Stimulated activated CD8-positive, alpha-beta memory T cell treated with anti-CD3 and anti-CD28 coated beads, Interleukin-12 subunit alpha, Interleukin-12 subunit beta, amount 100 ng/mL, for 1 hour (primary cell): ENCODE measurements at places on chromosomes 2 and 18.

DNA sequence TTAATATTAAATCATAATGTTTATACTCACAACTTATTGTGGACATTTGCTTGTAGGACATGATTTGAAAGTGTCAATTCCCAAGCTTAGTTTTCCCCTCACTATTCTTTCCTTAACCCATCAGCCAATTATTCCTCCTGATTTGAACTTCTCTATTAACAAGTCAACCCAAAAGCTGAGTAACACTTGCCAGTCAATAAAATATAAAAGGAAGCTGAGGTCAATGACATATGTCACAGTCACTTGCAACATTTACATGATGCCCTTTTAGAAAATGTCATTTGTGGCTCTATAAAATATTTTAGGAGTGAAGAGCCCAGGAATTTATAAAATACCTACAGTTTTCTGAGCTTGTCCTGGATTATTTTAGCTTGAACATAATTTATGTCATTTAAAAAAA, 7.2 kb downstream of the CCDC68 start:
- DNase-seq: no peak

DNA sequence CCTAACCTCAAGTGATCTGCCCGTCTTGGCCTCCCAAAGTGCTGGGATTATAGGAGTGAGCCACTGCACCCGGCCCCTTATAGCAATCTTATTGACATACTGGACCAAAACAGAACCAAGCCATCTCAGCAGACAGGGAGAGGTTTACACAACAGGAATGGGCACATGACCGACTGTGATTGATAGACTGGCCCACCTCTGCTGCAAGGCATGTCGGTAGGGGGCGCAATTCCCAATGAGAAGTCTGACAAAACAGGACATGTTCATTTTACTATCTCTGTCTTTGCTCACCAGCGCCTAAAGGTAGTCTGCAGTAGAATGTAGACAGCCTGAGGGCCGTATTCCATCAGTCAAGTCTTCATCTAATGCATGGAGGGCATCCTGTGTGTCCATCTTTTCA, 2.0 kb downstream of the LYPD6B start:
- peak; percentile 24 for DNase-seq

GRCh38 chr2:142755191-142755590, 122.3 kb upstream of the KYNU start:
- DNase-seq: no peak

DNA sequence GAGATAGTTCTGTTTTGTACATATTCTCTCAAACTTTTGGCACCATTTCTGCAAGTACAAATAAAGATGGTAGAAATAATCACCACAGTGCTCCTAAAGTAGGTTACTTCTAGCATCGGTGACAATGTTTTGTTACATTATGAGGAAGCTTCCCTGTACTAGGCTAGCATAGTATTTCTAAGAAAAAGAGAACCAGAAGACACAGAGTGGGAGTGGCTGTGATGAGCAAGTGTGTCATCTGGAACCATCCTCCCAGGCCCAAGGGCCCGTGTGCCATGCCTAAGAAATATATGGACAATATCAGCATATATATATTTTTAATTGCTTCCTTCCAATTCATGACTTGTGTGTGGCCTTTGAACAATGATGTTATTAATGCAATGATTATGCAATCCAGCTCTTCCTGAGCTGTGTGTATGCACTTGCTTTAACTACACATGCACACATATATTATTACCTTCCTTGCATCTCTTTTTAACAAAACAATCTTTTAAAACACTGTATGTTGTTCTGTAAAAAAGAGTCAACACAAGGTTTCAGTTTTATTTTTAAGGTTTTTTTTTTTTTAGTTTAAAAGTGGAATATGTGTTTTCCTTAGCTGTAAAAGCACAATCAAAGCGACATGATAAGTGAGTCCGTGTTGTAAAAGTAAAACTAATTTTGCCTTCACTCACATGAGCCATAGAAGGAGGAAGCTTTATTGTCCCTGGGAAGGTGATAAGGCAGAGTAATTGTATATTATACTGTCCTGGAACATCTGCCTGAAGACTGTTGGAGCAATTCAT, 303.9 kb downstream of the ZNF407 start:
- no peak for DNase-seq

- DNase-seq: no peak
These were observed 44.5 kb upstream of the EGR4 start for GRCh38 chr2:73337828-73338227.

GRCh38 chr2:106562268-106563186, 75.4 kb downstream of the CD8B2 start:
- no peak for DNase-seq

DNA sequence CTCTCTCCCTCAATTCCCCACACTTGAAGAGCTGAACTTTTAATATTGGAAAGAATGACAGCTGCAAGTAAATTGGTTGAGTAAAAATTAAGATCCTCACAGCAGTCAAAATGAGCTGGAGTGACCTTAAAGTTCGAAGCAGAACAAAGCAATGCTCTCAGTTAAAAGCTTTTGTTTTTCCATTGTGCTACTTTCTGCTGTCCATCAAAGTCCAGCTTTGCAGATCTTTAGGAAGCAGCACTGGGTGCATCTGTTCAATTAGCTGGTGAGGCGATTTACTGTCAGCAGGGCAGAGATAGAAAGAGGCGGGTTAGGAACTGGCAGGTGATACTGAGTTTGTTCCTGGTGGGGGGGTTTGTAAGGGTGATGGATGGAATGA, 834.8 kb downstream of the CPS1 start:
- DNase-seq: no peak

DNA sequence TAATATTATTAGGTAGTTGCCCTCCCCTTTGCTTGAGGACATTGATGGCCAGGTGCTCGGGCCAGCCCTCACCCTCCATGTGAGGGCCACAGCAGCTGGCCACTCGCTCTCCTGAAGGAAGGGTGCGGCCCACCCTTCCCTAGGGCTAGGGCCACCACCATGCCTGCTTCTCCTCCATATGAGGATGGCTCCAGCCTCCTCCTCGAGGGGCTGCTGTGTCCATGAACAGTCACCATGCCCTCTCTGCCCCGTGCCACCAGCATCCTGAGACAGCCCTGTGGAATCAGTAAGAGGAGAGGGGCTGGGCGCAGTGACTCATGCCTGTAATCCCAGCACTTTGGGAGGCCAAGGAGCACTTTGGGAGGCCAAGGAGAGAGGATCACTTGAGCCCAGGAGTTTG, 2.4 kb downstream of the GPR17 start:
- DNase-seq: no peak

DNA sequence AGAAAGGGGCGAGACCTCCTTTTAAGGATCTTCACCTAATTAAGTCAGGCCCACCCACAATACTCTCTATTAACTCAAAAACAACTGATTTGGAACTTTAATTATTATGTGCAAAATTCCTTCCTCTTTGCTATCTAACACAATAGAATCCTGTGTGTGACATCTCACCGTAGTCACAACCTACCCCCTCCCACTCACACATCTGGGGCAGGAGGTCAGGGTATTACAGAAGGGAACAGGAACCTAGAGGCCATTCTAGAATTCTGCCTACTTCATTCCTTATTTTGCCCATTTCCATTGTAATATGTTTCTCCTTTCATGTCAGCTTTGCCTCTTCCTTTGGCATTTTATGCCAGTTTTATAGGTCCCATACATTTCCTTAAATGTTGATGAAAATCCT, 829.3 kb upstream of the ID2 start:
- DNase-seq: no peak

- DNase-seq: no peak
These were observed 771.7 kb downstream of the CPS1 start for GRCh38 chr2:211328126-211328525.

- DNase-seq: no peak
These were observed 113.1 kb downstream of the MREG start for GRCh38 chr2:215900203-215900611.

- no peak for DNase-seq
These were observed 49.1 kb upstream of the CTAGE1 start for GRCh38 chr18:22466608-22467395.

DNA sequence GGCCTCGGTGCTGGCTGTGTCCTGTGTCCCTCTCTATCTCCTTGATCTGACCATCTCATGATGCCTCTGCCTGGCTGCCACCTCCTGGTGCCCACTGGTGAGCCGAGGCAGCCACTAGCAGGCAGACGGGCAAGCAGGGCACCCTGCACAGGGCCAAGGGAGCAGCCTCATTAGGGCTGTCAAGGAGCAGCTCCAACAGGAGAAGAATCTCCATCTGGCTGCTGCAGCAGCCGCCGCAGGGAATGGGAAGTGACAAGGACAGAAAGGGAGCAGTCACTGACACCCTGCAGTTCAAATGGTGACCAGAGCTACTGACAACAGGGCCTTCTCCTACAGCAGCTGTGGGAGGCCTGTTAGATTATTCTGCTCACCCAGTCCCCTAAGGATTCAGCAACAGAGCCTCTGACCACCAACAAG, 32.6 kb downstream of the ALPK2 start:
- no peak for DNase-seq

GRCh38 chr18:76643996-76644395, 149.0 kb upstream of the ZNF516 start:
- no peak for DNase-seq

GRCh38 chr2:55781542-55781941, 87.9 kb upstream of the PNPT1 start:
- no peak for DNase-seq

DNA sequence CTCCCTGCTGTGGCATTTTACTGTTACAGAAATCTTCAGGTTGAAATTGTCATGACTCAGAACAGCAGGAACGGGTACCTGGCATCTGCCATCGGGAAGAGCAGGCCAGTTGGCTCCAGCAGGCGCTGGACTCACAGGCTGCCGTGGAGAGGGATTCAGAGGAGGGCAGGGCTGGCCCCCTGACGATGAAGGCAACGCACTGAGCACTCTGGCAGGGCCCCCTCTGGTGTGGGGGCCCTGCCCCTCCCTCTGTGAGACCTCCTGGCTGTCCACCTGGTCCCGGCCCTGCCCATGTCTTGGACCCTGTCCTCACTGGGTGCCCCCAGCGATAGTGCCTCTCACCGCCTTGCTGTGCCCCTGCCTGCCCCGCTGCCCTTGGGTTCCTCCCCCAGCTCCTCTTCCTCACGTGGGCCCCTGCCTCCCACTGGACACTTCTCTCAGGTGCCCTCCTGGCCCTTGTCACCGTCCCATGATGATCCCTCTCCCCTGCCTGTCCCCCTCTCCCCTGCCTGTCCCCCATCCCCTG, 23.3 kb upstream of the ALLC start:
- DNase-seq: no peak

DNA sequence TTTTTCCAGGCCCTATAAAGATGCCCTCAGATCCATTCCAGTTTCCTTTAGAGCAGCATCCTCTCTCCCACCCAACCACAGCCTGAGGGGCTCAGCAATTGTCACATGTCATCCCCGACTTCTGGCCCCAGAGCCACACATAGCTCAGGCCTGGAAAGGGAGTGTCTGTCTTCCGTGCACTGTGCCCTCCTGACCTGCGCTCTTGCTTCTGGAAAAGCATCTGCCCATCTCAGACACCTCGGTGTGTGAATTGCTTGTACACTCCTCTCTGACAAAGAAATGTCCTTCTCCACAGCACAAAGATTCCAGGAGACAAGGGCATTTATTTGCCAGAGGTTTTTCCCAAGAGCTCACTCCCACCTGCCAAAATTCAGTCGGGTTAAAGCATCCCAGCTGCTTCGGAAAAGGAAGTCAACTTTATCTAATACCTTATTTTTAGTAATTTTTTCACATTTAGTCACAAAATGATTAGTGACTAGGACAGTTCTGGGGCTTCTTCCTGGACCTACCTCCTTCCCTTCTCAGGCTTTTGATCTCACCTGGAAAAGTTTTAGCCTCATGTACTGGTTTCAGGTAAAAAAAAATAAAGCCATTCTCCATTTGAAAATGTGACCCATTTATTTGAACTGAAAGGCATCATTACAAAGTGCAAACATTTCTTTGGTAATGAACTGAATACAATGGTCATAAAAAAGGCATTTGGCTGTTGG, 112.9 kb downstream of the PXDN start:
- DNase-seq: no peak

GRCh38 chr18:60831971-60832370, 459.4 kb upstream of the MC4R start:
- no peak for DNase-seq

GRCh38 chr18:51361130-51361860, 163.8 kb upstream of the MEX3C start:
- no peak for DNase-seq

DNA sequence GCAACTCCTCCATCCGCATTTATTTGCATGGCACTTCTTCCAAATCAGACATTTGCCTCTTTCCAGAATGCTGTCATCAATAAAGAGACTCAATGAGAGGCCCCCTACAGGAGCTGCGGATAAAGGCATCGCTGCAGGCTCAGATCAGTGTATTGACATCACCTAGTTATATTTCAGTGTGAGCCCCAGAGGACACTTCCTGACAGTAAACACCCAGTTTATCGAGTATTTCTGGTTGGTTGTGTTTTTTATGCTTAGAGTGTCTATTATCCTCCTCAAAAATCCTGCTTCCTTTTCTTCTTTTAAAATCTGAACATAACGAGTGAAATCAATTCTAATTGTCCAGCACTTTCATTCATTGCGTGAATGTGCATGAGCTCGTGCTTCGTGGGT, 38.8 kb downstream of the NRP2 start:
- no peak for DNase-seq

GRCh38 chr2:237310515-237311114, 103.3 kb downstream of the COL6A3 start:
- DNase-seq: no peak

DNA sequence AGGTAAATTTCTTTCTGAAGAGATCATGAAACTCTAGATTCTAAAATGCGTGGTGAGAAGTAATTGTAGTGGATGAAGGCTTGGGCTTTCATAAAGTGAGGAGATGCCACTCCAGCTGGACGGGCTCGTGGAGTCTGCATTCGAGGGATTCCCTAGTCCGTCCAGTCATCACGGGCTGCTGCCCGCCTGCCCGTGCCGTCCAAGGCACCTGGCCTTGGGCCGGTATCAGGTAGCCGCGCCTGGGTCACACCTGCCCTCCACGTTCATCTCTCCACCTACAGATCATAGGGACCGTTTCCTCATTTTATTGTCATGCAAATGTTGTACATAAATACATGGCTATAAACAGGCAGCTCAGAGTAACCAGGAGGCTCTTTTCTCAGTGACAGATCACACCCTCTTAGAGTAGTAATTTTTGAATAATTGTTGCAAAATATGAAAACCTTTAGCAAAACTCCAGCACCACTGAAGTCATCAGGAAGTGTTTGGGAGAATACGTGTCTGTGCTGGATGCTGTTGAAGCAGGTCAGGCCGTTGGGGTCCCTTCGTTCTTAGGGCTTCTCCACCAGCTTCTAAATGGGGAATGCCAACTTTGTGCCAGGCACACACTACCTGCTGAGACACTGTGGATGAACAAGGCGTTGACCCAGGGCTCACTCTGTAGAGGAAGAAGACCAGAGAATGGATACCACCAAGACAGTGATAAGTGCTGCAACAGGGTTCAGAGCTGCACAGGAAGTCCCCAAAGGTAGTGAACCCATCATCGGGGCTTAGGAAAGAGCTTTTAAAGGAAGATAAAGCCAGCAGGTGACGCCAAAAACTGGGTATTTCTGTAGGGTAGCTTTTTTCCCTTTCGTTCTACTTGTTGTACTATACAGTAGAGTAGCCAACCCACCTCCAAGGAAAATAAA, 112.5 kb downstream of the FAM210A start:
- no peak for DNase-seq

GRCh38 chr18:72866442-72866900, 1.3 kb downstream of the NETO1 start:
- no peak for DNase-seq

GRCh38 chr2:47639467-47639866, 143.5 kb upstream of the MSH6 start:
- DNase-seq: no peak
